CD4-positive, alpha-beta T cell (primary cell): ENCODE measurements at places on chromosomes 7 and 10. TPM values are rescaled to one million over a fixed set of nuclear protein-coding genes. Genes with fewer than 3 reads are reported as not detected.

DNA sequence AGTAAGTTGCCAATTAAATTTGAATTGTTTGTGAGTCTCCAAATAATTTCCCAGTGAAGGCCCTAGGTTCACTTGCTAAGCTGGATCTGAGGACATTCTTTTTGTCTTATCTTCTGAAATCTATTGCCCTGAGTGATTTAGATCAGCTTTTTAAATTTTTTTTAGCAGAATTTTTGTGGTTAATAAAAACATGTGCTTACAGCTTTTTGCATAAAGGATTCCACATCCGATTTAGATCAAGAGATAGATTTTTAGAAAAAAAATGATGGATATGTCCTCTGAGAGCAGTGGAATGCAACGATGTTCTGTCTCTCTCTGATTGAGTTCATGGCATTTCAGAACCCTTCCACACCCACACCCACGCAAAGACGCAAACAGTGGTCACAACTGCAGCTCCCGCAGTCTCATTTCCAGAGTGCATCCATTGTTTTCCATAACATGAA is 358.8 kb downstream of the SUGCT start:
- H3K4me1 ChIP-seq: no peaks in the 10 kb centered on the region
- no peaks in the 10 kb centered on the region for H3K36me3 ChIP-seq
- no peak for DNase-seq
- H3K27ac ChIP-seq: no peak overlapping the region

- no peak overlapping the region for H3K4me3 ChIP-seq
- H3K4me1 ChIP-seq: peaks cover 9% of the 10 kb centered on the region
- peaks cover 7% of the 10 kb centered on the region for H3K27me3 ChIP-seq
Measured at GRCh38 chr7:134891262-134891695, 95.0 kb upstream of the AGBL3 start.

GRCh38 chr7:39951226-39952194 is 1.5 kb downstream of the CDK13 start:
- H3K4me3 ChIP-seq: peak overlapping the region; percentile 93
- peak; percentile 69 for DNase-seq
- H3K4me1 ChIP-seq: peaks cover 23% of the 10 kb centered on the region

DNA sequence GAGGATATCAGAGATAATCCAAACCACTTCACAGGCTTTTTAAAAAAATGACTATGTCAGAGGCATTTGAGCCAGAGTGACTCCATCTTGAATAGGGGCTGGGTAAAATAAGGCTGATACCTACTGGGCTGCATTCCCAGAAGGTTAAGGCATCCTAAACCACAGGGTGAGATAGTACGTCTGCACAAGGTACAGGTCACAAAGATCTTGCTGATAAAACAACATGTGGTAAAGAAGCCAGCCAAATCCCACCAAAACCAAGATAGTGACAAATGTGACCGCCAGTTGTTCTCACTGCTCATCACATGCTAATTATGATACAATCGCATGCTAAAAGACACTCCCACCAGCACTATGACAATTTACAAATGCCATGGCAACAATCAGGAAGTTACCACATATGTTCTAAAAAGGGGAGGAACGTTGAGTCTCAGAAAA is 177.5 kb downstream of the RAPGEF5 start:
- no peaks in the 10 kb centered on the region for H3K4me1 ChIP-seq
- no peak overlapping the region for H3K4me3 ChIP-seq
- DNase-seq: no peak
- H3K36me3 ChIP-seq: no peaks in the 10 kb centered on the region
- H3K27ac ChIP-seq: no peak overlapping the region
- H3K27me3 ChIP-seq: peaks cover 4% of the 10 kb centered on the region

- H3K27ac ChIP-seq: no peak overlapping the region
- no peak for DNase-seq
- H3K36me3 ChIP-seq: no peaks in the 10 kb centered on the region
- no peak overlapping the region for H3K4me3 ChIP-seq
Measured at GRCh38 chr10:26911811-26912461, 51.2 kb upstream of the ABI1 start.

- no peaks in the 10 kb centered on the region for H3K27me3 ChIP-seq
- no peaks in the 10 kb centered on the region for H3K36me3 ChIP-seq
- no peak overlapping the region for H3K4me3 ChIP-seq
- no peak for DNase-seq
Measured at GRCh38 chr7:121459148-121459547, 63.0 kb upstream of the FAM3C start.

The SLC29A4 gene
- total RNA-seq: 0.39 TPM

The RPEL1 gene
- total RNA-seq: not detected
